ENCODE measurements at places on chromosomes 7 and 10. TPM values are rescaled to one million over a fixed set of nuclear protein-coding genes. Genes with fewer than 3 reads are reported as not detected.

TMEM236 gene
- 5.0 TPM for total RNA-seq

CCDC146 gene
- 4.3 TPM for total RNA-seq

GRCh38 chr10:43390759-43391158, 18.2 kb downstream of the HNRNPF start:
- no peak for DNase-seq
- H3K4me3 ChIP-seq, result no peak overlapping the region
- peaks cover 94% of the 10 kb centered on the region for H3K36me3 ChIP-seq
- H3K27ac ChIP-seq, result no peak overlapping the region
- peaks cover 27% of the 10 kb centered on the region for H3K4me1 ChIP-seq
- H3K27me3 ChIP-seq, result no peaks in the 10 kb centered on the region

DNA sequence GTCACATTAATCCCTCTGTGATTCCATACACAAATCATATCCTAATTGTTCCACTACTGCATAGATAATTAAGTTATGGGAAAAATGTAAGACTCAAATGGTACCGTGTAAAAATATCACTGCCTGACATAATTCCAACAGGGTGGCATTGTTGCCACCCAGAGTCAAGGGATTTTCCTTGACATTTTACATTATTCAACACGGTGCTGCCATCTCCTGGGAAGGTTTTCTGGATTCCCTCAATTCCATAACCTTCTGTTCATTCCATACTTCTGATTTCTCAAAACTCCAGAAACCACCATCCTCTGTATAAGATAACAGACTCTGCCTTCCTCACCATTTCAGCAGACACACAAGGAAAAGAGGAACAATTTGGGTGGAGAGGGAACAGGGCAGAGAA, 495.9 kb downstream of the XPNPEP1 start:
- H3K27ac ChIP-seq, result no peak overlapping the region
- DNase-seq, result no peak
- H3K27me3 ChIP-seq, result no peaks in the 10 kb centered on the region
- H3K36me3 ChIP-seq, result no peaks in the 10 kb centered on the region
